ENCODE measurements at places on chromosomes 1 and 21. TPM values are rescaled to one million over a fixed set of nuclear protein-coding genes. Genes with fewer than 3 reads are reported as not detected.

Gene LCE2B
- total RNA-seq, result not detected

Gene BEND5
- 3.7 TPM for total RNA-seq

Gene PSMA5
- total RNA-seq, result 56.5 TPM

DNA sequence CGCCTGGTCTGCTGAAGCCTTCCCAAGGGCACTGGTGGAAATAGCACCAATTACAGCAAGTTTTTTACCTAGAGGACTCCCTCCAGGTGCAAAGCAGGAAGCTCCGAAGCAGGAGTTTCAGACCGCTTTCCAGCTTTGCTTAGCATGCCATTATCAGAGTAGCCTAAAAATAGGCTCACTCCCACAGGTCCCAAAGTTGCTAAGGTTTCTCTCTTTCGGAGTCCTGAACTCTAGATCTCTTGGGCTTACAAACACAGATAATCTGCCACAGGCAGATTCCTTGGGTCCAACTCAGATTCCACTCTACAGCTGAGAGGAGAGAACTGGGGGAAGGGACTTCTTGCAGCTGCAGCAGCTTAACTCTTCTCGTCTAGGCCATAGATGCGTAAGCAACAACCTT lies 22.5 kb downstream of the ZMYND12 start:
- H3K4me1 ChIP-seq, result peaks cover 12% of the 10 kb centered on the region
- no peaks in the 10 kb centered on the region for H3K27me3 ChIP-seq

DNA sequence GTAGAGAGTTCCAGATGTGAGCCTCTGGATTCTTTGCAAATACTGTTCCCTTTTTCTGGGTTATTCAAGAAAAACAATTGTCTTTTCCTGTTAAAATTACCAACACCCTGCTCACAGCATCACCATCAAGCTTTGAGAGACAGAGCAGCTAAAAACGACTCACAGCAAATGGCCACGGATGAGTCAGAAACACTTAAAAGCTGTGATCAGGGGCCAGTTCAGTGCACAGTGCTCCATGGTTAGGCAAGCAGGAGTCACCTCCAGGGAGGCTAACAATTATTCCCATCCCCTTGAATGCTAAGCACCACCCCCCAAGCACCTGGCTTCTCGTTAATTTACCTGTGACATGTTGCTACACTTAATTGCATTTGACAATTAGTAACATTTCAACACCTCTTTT lies 128.4 kb upstream of the CAMK1G start:
- H3K4me1 ChIP-seq, result no peaks in the 10 kb centered on the region
- H3K36me3 ChIP-seq, result no peaks in the 10 kb centered on the region
- DNase-seq, result no peak
- peaks cover 3% of the 10 kb centered on the region for H3K27me3 ChIP-seq

GRCh38 chr1:218739426-218739825 lies 394.3 kb downstream of the TGFB2 start:
- no peaks in the 10 kb centered on the region for H3K36me3 ChIP-seq
- H3K4me3 ChIP-seq, result no peak overlapping the region
- DNase-seq, result peak; percentile 21
- H3K4me1 ChIP-seq, result peaks cover 22% of the 10 kb centered on the region
- H3K27me3 ChIP-seq, result no peaks in the 10 kb centered on the region

DNA sequence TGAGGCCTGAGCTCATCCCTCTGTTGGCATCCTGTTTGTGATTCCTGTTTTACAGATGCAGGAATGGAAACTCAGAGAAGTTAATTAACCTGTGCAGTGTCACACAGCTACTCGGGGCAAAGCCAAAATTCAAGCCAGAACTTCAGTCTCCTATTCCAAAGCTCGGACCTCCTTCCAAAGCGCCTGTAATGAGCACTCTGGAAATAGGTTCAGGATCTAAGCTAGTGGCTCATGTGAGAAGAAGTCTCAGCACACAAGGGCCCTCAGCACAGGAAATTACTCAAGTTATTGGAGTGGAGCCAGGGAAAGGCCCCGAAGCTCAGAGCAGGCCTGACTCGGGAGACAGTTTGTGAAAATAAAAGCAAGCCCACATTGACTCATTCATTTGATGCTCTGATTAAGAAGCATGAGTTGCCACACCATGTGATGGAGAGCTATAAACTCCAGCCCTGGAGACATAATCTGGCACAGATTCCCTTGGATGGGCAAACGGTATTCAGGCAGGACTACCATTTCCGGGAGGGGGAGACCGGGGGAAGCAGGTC lies 50.6 kb upstream of the LYST start:
- peaks cover 16% of the 10 kb centered on the region for H3K4me1 ChIP-seq
- peak; percentile 78 for DNase-seq
